ENCODE measurements at places on chromosomes 5 and 9.
A peak's percentile ranks its signal among the peaks of the same experiment; 100 is the strongest.

GRCh38 chr5:149224282-149224681, 47.4 kb upstream of the AFAP1L1 start:
- DNase-seq, result no peak

DNA sequence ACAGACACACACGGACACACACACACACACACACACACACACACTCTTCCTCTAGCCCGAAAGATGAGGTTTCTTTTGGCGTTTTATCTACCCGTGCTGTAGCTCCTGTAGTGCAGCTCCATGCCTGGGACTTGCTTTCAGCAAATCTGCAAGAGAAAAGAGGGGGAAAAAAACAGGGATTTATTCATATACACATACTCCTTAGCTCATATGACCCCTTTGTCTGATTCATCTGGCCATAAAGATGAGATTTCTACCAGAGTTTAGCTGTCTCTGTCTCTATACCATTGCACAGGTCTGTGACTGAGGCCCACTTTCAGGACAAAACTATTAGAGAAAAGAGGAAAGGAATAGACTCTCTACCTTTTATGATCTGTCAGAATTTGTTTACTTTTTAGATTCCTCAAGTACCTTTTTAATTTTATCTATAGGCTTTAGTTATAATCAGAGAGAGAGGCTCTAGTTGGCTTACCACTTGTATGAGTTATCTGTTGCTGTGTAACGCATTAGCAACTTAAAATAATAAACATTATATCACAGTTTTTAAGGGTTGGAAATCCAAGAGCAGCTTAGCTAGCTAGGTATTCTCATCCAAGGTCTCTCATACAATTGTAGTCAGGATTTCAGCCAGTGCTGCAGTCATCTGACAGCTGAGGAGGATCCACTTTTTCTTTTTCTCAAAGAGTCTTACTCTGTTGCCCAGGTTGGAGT, 14.7 kb downstream of the SNX2 start:
- DNase-seq, result no peak

DNA sequence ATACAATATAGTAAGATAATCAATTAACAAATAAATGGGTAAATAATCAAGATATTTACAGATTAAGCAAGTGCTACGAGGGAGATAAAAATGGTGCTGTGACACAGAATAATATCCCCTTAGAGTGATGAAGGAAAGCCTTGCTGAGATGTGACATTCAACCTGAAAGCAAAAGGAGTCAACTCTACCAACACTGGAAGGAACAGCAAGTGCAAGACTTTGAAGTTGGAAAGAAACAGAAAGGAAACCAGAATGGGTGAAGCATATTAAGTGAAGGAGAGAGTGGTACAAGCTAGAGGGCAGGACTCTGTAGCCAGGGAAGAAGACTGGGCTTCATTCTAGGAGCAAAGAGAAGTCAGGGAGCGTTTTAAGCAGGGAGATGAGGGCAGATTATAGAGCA, 12.2 kb upstream of the MEGF9 start:
- DNase-seq, result no peak

GRCh38 chr5:95959051-95959887, 2.4 kb downstream of the ELL2 start:
- DNase-seq, result no peak

DNA sequence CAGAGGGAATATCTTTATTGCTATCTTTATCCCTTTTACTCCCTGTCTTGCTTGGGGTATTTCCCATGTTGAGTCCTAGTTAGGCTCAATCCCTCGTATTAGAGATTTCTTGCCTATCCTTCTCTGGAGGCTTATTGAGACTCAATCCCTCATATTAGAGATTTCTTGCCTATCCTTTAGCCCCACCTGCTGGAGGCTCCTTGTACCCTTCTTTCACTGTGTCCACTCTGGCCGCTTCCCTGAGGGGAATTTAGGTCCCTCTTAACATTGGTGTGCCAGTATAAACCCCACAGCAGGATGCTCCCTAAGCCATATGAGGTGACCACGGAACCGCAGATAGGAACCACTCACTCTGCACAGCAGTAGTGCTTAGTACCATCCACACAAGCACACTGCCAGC, 110.7 kb upstream of the MAMDC2 start:
- peak; percentile 5 for DNase-seq

DNA sequence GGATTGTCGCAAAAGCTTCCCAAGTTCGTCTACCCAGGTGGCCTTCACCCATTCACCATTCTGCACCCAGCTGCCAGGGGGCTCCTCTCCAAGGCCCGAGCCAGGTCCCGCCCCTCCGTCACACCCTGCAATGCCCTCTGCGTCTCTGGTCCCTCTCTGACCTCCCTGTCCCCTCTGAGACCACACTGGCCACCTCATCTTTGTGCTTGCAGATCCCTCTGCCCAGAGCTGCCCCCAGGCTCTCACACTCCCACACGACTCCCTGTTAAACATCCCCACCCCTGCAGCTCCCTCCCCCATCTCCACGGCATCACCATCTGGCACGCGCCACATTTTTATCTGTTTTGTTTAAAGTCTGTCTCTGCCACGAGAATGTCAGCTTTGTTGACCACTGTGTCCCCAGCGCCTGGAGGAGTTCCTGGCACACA, 243.6 kb downstream of the PBX3 start:
- no peak for DNase-seq

DNA sequence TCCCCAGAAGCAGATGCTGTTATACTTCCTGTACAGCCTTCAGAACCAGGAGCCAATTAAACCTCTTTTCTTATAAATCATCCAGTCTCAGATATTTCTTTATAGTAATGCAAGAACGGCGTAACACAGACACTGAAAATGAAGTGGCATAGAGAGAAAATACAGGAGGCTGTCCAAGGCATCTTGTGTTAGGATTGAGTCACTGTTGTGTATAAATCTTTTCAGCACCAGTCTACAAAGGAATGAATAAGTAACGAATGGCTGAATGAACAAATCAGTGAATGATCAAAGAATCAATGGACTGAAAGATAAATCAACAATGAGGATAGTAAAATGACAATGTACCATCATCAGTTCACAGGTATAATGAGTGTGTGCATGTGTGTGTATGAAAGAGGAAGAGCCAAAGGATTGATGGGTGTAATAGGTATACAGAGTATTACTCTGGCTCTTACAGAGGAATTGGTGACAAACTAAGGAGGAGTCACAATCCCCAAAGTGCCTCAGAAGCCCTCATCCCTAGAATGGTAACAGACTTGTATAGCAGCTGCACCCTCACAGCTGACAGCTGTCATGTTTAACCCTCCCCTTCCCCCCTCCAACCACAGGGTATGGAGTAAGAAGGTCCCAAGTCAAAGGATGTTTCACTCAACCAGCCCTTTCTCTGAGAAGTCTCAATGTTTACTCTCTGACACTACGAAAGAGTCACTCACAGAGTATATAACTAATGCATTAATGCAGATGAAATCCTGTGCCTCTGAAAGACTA, 29.8 kb upstream of the MIER3 start:
- DNase-seq, result no peak

DNA sequence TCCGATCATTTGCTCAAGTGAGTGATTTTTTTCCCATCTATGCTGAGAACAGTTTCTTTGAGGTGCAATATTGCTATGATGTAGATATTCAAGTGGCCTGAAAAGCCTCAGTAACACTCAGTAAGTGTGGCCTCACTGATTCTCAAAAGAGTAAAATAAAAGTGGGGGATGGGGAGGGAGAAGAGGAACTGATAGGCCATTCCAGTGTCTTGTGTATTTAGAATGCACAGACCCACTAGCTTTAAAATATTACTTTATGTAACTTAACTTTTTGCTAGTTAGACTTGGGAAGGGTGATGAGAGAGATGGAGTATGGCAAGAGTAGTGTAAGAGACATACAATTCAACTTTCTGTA, 79.5 kb upstream of the ZNF608 start:
- peak; percentile 67 for DNase-seq

- no peak for DNase-seq
Observed at GRCh38 chr9:102244916-102245315, 506.5 kb upstream of the GRIN3A start.

DNA sequence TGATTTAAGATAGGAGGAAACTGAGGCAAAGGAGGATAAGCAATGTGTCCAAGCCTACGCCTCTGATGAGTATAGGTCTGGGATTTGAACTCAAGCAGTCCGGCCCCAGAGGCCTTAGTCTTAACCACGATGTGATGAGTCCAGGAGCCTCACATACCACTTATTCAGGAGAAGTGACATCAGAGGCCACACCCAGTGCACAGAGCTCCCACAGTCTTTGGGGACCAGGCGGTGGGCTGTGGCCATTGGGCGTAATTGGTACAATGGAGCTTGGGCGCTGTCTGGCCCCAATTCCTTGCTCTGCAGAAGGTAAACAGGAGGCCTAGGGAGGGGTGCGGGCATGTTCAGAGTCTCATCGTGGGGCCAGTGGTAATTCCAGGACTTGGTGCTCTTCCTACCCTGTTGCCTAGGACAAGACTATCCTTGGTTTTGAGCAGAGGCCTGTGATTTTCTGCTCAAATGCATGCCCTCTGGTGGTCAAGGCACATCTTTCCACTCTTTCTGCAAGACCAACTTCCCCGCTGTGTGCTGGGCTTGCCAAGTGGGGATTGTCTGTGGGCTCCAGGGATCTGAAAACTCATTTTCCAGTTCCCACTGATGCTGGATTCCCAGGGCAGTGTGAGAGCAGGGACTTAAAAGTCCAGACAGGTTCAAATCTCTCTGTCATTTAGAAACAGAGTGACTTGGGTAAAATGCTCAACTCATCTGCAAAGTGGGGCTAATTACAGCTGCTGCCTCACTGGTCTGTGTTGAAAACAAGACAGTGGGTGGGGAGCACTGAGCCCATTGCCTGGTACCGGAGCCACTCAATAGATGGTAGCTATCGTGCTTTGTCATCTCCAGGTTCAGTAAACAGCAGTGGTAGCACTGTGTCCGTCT, 15.8 kb downstream of the NDST1 start:
- peak; percentile 73 for DNase-seq

GRCh38 chr5:85052826-85053225, 668.1 kb upstream of the EDIL3 start:
- DNase-seq, result no peak

DNA sequence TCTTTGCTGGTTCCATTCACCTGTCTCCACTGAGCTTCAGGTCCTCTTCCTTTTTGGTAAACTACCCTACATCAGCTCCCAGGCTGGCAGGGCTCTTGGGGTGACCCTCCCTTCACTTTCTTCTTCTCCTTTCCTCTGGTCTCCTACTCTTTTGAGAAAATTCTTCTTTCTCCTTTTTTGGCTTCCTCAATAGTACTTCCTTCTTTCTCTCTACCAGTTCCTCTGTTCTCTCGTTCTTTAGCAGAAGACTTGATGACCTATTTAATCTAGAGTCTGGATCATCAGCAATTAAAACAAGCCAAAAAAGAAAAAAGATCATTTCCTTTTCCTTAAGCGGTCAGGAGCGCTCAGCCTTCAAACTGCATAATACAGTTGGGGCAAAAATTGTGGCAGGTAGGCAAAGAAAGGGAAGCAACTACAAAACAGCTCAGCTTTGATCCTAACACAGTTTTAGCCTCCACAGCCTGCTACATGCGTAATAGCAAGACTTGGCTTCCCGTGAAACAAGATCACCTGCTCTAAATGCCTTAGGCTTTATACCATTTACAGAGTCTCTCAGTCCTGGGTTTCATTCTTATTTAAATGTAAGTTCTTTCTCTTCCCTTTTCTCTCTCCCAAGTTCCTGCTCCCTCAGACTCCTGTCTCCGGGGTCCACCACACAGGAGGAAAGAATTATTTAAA, 14.0 kb upstream of the GSN start:
- DNase-seq, result no peak

DNA sequence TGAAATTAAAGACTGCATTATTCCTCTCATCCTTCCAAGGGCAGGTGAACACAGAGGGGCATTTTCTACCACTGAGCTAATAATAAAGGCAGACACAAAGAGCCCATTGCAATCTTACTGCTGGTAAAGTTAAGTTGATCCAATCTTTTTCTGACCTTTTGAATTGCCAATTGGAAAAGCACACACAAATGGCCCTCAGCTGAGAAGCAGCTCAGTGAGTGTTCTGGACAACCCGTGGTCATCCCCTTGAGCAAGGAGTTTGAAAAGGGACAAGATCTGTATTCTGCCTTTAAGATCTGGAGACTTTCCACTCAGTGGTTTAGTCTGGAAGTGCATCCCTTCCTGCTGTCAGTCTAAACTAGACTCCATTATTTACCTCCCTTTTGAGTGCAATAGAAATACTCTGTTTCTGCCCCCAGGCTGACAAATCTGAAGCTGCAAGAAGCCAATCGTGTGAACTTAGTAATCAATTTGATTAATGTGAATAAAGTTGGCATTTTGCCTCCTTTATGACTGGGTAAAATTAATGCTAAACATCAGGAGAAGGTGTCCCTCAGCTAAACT, 835.7 kb downstream of the MAT2B start:
- DNase-seq, result no peak

GRCh38 chr5:112548246-112548881, 129.3 kb upstream of the EPB41L4A start:
- no peak for DNase-seq

GRCh38 chr5:173915310-173916014, 27.3 kb downstream of the CPEB4 start:
- DNase-seq, result no peak

- DNase-seq, result no peak
Observed at GRCh38 chr5:173318881-173319620, 9.2 kb downstream of the STC2 start.

GRCh38 chr9:37011530-37011929, 22.5 kb downstream of the PAX5 start:
- DNase-seq, result peak; percentile 37

GRCh38 chr5:56851258-56851941, 36.1 kb downstream of the MAP3K1 start:
- no peak for DNase-seq

- no peak for DNase-seq
Observed at GRCh38 chr5:34626036-34626435, 30.1 kb upstream of the RAI14 start.

DNA sequence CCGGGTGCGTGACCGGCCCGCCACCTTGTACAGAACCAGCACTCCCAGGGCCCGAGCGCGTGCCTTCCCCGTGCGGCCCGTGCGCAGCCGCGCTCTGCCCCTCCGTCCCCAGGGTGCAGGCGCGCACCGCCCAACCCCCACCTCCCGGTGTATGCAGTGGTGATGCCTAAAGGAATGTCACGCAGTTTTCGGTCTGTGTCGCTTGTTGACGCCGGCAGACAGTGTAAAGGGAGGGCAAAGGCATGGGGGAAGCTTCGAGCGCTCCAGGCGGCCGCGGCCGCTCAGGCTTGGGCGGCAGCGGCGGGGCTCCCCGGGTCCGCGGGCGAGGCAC, 1.3 kb downstream of the LRRC26 start:
- no peak for DNase-seq

DNA sequence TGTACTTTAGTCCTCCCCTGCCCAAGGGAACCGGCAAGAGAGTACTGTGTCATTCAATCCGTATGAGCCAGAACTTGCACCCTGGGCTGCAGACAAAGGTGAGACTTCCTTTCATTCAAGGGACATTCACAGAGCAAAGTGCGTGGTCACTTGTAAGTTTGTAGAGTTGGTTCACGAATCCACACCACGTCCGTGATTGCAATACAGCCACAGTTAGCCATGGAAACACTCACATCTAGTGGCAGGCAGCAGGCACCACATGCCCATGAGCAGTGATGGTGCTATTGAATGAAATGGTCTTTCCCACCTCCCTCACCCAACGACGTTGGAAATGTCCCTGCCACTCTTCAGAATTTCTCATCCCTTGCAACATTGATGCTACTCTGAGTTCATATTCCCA, 72.6 kb downstream of the SYK start:
- DNase-seq, result no peak

Data from OCI-LY7 (cell line).